ENCODE measurements at places on chromosomes 2 and 18.

DNA sequence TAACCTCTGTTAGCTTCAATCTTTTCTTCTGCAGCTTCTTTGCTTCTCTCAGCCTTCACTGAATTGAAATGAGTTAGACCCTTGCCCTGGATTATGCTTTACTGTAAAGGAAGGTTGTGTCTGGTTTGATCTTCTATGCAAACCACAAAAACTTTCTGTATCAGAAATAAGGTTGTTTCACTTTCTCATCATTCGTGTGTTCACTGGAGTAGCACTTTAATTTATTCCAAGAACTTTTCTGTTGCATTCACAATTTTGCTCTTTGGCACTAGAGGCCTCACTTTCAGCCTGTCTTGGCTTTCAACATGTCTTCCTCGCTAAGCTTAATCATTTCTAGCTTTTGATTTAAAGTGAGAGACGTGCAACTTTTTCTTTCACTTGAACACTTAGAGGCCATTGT, 365.3 kb downstream of the TDRD15 start:
- no peak for DNase-seq

DNA sequence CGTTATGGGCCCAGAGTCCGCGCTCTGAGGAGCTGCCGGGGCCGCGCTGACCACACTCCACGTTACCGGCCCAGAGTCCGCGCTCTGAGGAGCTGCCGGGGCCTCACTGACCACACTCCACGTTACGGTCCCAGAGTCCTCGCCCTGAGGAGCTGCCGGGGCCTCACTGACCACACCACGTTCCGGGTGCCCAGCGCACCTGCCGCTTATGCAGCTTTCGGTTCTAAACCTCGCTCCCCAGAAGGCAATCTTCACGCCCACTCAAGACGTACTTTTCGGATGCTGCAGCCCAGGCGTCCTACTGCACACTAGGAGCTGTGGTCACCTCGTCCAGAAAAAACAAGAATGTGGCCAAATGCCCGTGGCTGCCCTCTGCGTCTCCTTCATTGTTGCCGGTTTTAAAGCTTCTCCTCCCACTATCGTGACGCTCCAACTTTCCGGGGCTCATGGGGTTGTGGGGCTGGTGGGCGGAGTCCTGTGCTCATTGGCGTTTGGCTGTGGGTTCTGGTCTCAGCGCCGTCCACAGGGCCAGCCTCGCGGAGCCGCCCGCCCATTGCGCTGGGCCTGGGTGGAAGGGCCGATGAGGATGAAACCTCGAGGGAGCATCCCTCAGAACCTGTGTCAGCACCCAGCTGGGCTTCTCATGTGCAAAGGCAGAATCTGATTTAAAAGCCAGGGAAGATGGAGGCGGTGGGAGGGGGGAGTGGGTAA, 11.9 kb downstream of the KCNG2 start:
- no peak for DNase-seq

GRCh38 chr2:190781604-190782198, 98.9 kb upstream of the GLS start:
- no peak for DNase-seq

DNA sequence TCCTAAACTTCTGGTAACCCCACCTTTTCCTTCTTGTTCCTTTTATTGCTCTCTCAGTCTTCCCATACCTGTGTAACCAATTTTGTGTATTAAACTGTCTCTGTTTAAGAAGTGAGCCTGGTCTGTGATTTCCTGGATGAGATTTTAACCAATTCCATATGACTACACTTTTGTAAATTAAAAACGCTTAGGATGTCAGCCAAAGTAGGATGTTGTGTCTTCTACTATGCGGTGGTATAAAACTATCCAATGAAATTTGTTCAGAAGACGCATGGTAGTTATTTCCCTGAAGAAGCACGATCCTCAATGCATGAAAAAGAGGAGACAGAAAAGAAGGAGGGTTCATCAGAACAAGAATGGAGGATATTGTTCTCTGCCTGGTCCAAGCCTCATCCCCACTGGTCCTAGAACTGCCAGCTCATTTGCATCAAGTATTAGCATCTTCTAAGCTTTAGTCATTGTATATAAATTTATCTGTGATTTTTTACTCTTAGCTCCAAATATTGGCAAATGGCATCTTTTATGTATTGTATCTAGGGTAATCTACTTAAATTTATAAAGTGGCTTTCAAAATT, 127.4 kb downstream of the TGIF1 start:
- no peak for DNase-seq

GRCh38 chr2:129913695-129914495, 65.6 kb upstream of the RAB6C start:
- no peak for DNase-seq

GRCh38 chr2:225512876-225513540, 113.5 kb downstream of the NYAP2 start:
- no peak for DNase-seq

- no peak for DNase-seq
Measured at GRCh38 chr2:33068261-33068660, 121.5 kb downstream of the LTBP1 start.

DNA sequence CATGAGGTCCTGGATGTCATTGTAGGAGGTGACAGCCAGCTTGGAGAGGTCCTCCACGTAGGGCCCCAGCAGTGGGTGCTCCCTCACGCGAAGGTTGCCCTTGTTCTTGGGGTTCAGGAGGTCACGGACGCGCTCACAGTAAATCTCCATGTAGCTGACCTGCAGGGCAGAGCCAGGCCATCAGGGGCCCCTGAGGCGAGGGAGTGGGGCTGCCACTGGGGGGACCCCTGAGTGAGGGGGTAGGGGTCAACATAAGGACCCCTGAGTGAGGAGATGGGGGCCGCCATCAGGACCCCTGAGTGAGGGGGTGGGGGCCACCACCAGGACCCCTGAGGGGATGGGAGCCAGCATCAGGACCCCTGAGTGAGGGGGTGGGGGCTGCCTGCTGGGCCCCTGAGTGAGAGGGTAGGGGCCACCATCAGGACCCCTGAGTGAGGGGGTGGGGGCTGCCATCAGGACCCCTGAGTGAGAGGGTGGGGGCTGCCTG, 33.6 kb downstream of the KIF1A start:
- DNase-seq = no peak

All from left kidney (tissue), 8 donors.